ENCODE measurements at places on chromosomes 11 and 22.

DNA sequence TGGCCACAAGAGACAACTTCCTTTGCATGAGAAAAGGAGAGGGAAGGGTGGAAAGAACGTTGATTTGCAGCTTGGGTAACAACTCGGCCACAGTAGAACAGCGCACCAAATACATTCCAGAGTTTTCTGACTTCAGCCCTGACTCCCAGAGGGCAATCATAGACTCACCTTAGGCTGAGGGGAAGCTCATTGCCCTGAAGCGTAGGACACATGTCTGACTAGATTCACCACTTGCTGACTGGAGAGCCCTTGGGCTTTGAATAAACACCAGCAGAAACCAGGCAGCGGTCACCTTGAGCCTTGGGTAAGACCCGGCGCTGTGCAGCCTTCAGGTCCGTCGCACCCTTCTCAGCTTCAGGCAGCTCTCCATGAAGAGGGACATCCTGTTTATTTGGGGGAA lies 151.8 kb upstream of the GRIA4 start:
- no peak for DNase-seq

DNA sequence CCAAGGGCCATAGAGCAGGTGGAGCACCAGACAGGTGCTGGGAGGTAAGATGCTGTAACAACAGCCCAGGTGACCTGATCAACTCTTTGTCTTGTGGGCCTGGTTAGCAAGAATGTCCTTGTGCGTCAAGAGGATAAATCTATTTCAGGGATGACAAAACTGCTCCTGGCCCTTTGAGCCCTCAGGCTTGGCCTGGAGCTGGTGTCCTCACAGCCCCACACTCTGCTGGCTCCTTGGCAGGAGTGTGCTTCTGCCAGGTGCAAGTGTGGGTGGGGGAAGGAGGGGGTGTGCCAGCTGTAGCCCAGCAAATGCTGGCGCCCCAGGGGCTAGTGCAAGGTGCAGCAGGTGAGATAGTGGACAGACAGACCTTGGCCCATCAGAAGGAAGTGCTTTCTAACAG lies 19.5 kb downstream of the AMPD3 start:
- no peak for DNase-seq

GRCh38 chr22:18028817-18029527 lies 4.6 kb upstream of the MICAL3 start:
- DNase-seq = no peak

- no peak for DNase-seq
Observed at GRCh38 chr11:108226036-108226435, 3.2 kb downstream of the ATM start.

DNA sequence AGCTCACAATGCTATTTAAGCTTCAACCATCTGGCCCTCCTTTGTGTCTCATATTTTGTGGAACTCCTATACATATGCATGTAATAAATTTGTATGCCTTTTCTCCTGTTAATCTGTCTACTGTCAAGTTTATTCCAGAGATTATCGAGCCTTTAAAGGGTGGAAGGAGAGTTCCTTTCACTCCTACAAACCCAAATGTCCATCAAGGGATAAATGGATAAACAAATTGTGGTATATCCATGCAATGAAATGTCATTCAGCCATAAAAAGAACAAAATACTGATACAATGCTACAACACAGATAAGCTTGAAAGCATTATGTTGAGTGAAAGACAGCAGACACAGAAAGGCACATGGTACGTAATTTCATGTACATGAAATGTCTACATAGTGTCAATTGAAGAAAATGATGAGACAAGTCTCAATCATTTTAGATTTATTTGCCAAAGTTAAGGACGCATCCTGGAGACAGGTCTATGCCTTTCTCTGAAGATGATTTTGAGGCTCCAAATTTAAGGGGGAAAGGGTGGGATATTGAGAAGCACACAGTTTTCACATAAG lies 17.7 kb upstream of the FEZ1 start:
- no peak for DNase-seq
